ENCODE measurements at places on chromosomes 5 and 9. TPM values are rescaled to one million over a fixed set of nuclear protein-coding genes. Genes with fewer than 3 reads are reported as not detected.
A peak's percentile ranks its signal among the peaks of the same experiment; 100 is the strongest.

DNA sequence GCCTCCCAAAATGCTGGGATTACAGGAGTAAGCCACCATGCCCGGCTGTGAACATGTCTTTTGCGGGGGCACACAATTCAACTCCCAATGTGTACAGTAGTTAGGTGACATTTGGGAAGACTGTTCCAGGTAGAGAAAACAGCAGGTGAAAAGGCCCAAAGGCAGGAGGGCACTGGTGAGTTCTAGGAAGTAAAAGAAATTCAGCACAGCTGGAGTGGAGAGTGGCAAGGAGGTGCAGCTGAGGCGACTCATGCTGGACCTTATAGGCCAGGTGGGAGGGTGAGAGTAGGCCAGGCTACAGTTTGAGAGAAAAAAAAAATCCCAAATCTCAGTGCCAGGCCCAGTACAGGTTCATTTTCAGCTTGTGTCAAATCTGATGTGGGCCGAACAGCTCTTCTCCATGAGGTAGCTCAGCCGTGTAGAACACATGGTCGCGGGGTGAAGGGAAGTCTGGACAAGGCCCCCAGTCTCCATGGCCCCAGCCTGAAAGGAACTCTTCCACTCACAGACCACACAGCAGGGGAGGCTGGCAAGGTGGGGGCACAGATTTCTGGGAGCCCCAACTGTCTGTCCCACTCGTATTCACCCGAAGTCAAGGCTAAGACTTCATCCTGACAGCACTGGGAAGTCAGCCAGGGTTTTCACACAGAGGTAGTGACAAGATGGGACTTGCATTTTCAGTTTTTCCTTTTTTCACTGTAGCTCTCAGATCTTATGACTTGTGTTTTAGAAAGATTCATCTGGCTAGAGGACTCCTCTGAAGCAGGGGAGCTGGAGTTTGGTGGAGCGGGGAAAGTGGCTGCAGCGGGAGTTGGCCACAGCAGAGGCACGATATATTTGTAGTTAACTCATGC lies 4.5 kb upstream of the HNRNPAB start:
- DNase-seq: no peak

GRCh38 chr9:109428854-109429253 lies 69.3 kb downstream of the PTPN3 start:
- no peak for DNase-seq

DNA sequence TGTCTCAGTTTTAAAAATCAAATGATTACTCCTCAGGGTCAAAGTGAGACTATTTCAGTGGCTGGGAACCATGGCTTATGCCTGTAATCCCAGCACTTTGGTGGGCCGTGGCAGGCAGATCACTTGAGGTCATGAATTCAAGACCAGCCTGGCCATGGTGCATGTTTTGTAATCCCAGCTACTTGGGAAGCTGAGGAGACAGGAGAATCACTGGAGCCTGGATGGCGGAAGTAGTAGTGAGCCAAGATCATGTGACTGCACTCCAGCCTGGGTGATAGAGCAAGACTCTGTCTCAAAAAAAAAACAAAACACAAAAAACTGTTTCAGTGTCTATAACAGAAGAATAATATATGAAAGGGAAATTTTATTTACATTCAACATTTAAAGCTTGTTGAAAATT lies 182.9 kb downstream of the ARHGEF28 start:
- no peak for DNase-seq

DNA sequence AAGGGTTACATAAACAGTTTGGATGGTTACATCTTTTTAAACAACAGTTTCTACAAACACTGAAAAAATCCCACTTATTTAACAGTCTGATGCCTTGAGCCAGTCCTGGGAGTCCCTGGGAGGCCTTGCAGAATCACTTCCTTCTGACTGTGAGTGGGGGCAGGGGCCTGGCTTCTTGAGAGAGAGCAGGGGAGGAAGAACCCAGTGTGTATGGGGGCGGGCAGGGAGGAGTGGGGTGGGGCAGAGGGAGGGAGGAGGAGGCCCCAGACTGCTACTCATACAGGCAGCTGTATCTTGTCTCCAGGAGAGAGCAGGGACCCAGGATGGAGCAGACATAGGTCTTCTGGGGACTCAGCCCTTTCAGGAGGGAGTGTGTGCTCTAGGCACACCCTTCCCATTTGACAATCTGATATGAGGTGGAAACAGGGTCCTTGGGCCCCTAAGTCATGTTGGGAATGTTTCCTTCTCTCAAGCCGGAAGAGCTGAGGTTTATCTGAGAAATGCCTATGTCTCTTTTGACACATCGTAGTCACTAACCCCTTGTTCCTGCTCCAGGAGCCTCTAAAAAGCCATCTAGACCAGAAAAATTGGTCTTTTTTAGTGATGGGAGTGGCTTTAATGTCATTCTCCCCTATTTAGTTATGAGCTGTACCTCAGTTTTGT lies 52.8 kb downstream of the IRF1 start:
- peak; percentile 96 for DNase-seq

Gene DPP7
- 76.4 TPM for polyA plus RNA-seq

Gene ZDHHC11
- polyA plus RNA-seq: 1.6 TPM

- DNase-seq: no peak
These were observed 12.8 kb downstream of the CEP72 start for GRCh38 chr5:624951-625230.

GRCh38 chr5:135011355-135012032 lies 22.5 kb downstream of the PITX1 start:
- DNase-seq: no peak

- peak; percentile 18 for DNase-seq
These were observed 662.9 kb upstream of the ZNF608 start for GRCh38 chr5:125409234-125409860.

GRCh38 chr5:69364414-69364813 lies 4.9 kb downstream of the AK6 start:
- peak; percentile 7 for DNase-seq

DNA sequence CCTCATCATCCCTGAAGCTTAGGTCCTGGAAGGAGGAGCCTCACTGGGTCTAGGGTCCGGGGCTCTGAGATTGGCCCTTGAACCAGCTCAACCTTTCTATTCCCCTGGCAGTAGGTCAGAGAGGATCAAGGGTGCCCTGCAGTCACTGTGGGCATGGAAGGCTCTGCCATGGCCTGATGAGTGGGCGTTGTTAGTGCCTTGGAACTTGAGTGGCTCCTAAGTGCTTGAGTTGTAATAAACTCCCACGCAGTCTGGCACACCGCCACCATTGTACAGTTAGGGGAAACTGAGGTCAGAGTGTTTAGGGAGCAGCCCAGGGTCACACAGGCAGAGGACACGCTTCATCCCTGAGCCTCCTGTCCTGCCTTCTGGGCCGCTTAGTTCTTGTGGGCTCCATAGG lies 10.4 kb upstream of the SYNPO start:
- no peak for DNase-seq

Gene PHF24
- polyA plus RNA-seq: 0.02 TPM

DNA sequence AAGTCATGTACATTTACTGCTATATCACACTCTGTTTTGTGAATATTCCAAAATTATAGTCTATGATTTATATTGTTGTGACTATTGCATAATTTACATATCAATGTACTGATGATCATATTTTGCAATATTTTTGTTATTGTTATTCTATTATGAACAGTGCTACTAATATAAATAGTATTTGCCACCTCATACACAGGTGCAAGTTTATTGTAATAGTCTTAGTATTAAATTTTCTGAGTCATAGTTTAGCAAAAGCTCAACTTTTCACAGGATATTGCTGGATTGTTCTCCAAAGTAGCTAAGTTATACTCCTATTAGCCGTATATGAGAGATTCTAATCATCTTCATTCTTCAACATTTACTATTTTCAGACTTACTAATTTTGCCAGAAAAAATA lies 124.7 kb downstream of the TMC1 start:
- no peak for DNase-seq

Gene EIF4E1B
- polyA plus RNA-seq: not detected

DNA sequence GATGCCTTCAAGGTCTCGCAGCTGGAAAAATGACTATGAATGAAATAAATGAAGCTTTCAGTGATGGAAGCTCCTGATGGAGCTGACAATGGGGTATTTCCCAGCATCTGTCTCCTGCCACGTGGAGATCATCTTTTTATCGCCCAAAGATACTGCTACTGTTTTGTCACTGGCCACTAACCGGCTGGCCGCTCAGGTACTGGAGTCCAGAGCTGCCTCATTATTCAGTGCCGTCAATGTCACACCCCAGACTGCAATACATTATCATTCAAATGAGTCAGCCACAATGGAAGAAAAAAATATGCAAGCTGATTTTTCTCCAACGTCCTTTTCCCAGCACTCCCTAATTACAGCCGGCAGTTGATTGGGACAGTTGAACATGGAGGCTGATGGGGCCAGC lies 280.4 kb downstream of the ZSWIM6 start:
- DNase-seq: no peak

Gene RETREG1
- not detected for polyA plus RNA-seq

- DNase-seq: no peak
These were observed 121.0 kb downstream of the SV2C start for GRCh38 chr5:76204191-76204590.

Gene TRPM3
- not detected for polyA plus RNA-seq

- no peak for DNase-seq
These were observed 984 bp upstream of the RAD23B start for GRCh38 chr9:107281922-107282667.

DNA sequence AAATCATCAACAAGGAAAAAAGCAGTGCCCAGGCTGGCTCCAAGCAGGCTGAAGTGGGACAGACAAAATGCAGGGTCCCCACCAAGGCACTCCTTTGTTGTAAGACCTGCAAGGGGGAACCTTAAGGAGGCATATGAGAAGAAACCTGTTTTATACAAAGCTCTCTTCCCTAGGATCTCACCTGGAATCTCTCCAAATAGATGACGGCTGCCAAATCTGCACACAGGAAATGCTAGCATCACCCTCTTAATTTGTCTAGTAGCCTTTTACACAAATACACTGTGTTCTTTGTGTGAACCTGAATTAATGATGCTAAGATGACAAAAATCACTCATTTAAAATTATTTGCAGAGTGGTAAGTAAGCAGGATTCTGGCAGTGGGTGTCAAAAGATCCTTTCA lies 280.2 kb downstream of the SPOCK1 start:
- DNase-seq: no peak

DNA sequence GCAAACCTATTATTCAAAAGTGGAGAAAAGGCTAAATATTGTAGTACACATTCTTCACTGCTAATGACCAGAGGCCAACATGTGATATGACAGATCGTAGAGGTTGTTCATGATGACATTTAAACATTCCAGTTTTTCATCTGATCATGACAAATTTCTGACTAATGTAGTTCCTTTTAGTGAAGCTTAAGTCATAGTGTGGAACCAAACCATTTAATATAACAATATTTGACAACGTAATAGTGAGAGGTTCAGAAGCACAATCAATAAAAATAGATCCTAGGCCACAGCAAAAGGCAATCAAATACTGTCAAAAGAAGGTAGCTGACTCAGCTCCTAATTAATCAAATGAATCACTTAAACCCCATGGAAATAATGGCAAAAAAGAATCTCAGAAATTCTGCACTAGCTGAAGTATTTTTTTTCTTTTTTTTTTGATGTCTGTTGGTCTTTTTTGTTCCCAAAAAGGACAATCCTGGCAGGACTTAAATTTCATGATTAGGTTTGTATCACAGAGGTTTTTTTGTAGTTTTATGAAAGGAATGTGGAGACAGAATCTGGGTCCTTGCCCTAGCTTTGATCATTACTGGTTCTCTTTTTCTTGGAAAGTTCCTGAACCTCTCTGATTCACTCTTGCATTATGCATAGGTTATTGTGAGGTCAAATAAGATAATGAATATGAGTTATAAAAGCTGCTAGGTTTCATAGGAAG lies 795.0 kb downstream of the DTWD2 start:
- DNase-seq: no peak

GRCh38 chr5:142686210-142686734 lies 382 bp upstream of the FGF1 start:
- DNase-seq: peak; percentile 40

Gene SLC22A4
- 2.5 TPM for polyA plus RNA-seq

GRCh38 chr5:81739291-81739690 lies 11.6 kb downstream of the SSBP2 start:
- DNase-seq: no peak

- DNase-seq: no peak
These were observed 134.9 kb downstream of the GABBR2 start for GRCh38 chr9:98573749-98574278.

DNA sequence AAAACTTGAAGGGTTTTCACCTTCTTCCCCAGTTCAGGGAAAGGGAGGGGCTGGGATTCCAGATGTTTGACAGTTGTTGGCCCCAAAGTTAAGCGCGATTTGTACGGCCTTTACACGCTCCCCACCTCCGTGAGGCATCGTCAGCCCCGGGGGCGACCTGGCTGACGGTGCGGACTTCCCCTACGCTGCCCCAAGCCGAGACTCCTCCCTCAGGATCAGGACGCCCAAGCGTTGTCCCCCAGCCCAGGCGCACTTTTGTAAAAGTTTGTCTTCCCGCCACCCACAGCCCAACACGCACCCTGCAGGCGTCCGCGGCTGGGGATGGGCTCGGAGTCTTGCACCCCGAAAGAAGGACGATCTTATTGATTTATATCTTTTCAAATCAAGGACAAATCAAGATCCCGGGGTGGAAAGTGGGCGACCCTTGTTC lies 713 bp downstream of the MOB3B start:
- DNase-seq: no peak

- no peak for DNase-seq
These were observed 12.1 kb downstream of the TGFBI start for GRCh38 chr5:136040746-136041415.

Gene PNPLA7
- polyA plus RNA-seq: 0.89 TPM

DNA sequence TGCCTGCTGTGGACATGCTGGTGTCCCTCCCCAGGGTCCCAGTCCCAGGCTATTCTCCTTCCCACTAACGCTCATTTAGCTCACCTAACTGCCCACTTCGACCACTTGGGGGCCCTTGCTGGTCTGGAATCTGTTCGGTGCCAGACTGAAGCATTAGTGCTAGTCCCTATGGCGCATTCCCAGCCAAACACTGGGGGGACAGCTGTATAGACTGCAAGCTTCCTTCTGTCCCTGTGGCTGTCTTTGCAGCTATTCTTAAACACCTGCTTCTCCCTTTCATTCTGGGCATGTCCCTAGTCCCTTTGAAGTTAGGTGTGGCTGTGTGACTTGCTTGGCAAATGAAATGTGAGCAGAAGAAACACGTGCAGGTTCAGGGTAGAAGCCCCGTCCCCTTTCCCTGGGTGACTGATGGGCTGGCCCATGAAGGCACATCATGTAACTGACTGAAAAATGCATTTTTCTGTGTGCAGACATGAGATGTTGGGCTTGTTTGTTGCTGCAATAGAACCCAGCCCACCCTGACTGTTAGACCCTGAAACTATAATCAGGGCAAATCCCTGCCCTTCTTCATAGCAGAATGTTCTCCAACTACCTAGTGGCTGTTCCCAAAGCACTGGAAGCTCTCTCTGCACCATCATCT lies 134.4 kb downstream of the BARX1 start:
- DNase-seq: no peak
